Activated T-helper 17 cell treated with anti-CD3 and anti-CD28 coated beads, Interleukin-2, amount 50 U/mL, for 72 hours (primary cell): ENCODE measurements at places on chromosomes 7 and 10.

DNA sequence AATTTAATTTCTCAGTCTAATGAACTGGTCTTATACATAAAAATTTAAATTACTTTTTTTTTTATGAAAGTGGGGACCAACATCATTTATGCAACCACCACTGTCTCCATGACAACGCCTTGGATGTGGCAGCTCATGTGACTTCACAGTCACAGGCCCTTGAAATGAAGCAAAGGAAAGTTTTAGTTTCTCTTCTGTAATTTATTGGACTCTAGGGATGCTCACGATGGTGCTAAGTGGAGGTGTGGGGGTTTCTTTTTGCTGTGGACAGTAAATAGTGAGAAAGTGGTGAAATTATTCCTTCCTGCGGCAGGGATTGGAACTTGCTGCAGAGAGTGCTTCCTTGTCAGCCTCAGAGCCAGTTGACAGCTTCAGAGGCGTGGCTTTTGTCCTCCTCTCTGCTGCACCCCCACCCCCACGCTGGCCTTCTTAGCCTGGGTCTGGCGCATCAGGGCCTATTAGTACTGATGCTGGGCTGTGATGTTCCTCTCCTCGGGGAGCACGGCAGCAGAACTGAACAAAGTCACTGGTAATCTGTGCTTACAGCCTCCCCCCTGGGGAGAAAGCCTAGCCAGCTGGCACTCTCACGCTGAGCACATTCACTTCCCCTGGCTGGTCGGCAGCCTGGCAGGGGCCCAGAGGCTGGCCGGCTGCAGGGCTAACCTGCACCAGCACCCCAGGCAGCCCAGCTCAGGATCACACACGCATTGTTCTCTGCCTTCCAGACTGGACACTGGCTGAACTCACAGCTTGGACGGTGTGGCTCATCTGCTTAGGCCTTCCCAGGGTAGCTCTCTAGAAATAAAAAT lies 517.5 kb upstream of the GALNT17 start:
- no peak for ATAC-seq

GRCh38 chr7:36348256-36348655 lies 41.4 kb upstream of the ANLN start:
- ATAC-seq, result no peak

- ATAC-seq, result no peak
These were observed 153.2 kb upstream of the ADO start for GRCh38 chr10:62651341-62651740.

- ATAC-seq, result no peak
These were observed 11.7 kb upstream of the HOXA2 start for GRCh38 chr7:27113991-27114769.
